Caco-2 (cell line): ENCODE measurements at places on chromosomes 4 and X. TPM values are rescaled to one million over a fixed set of nuclear protein-coding genes. Genes with fewer than 3 reads are reported as not detected.

DNA sequence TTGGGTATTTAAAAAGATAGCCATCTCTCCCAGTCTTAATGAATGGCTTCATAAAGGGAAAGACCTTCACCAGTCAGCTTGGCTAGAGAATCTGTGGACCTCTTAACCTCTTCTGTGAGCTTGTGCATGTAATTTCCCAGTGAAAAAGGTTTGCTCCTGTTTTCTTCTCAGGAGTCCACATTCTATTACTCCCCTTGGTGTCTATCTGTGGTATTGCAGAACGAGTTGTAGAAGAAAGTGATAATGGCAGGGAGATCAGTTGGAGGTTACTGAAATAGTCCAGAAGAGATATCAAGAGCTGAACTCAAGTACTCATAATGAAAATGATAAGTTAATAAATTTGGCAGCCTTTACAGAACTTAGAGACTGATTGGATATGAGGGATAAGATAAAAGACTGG is 16.5 kb upstream of the VAMP7 start:
- H3K36me3 ChIP-seq = no peaks in the 10 kb centered on the region
- H3K27ac ChIP-seq = no peak overlapping the region
- H3K4me3 ChIP-seq = no peak overlapping the region
- no peak for DNase-seq
- no peaks in the 10 kb centered on the region for H3K4me1 ChIP-seq

GRCh38 chr4:132417220-132417619 is 731.9 kb upstream of the PCDH10 start:
- no peaks in the 10 kb centered on the region for H3K27me3 ChIP-seq
- DNase-seq = no peak
- H3K4me3 ChIP-seq = no peak overlapping the region
- no peak overlapping the region for H3K27ac ChIP-seq

- H3K27ac ChIP-seq = no peak overlapping the region
- H3K4me1 ChIP-seq = no peaks in the 10 kb centered on the region
- DNase-seq = no peak
Observed at GRCh38 chr4:54439831-54440243, 210.7 kb downstream of the PDGFRA start.

DNA sequence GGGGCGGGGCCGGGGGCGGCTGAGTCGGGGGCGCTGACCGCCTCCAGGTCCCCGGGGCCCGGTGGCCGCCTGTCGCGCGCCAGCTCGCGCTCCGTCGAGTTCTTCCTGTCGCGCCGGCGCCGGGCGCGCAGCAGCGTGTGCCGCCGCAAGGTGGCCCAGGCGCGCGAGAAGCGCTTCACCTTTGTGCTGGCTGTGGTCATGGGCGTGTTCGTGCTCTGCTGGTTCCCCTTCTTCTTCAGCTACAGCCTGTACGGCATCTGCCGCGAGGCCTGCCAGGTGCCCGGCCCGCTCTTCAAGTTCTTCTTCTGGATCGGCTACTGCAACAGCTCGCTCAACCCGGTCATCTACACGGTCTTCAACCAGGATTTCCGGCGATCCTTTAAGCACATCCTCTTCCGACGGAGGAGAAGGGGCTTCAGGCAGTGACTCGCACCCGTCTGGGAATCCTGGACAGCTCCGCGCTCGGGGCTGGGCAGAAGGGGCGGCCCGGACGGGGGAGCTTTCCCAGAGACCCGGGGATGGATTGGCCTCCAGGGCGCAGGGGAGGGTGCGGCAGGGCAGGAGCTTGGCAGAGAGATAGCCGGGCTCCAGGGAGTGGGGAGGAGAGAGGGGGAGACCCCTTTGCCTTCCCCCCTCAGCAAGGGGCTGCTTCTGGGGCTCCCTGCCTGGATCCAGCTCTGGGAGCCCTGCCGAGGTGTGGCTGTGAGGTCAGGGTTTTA is 1.5 kb downstream of the ADRA2C start:
- no peaks in the 10 kb centered on the region for H3K27me3 ChIP-seq
- H3K36me3 ChIP-seq = no peaks in the 10 kb centered on the region
- H3K27ac ChIP-seq = no peak overlapping the region
- no peak overlapping the region for H3K4me3 ChIP-seq
- peak; percentile 65 for DNase-seq
- peaks cover 5% of the 10 kb centered on the region; the same call in 1 of the 2 replicates for H3K4me1 ChIP-seq

- no peaks in the 10 kb centered on the region for H3K36me3 ChIP-seq
- H3K27ac ChIP-seq = no peak overlapping the region
- DNase-seq = no peak
- no peaks in the 10 kb centered on the region for H3K4me1 ChIP-seq
- no peaks in the 10 kb centered on the region for H3K27me3 ChIP-seq
Observed at GRCh38 chr4:19368800-19369199, 882.9 kb upstream of the SLIT2 start.

DNA sequence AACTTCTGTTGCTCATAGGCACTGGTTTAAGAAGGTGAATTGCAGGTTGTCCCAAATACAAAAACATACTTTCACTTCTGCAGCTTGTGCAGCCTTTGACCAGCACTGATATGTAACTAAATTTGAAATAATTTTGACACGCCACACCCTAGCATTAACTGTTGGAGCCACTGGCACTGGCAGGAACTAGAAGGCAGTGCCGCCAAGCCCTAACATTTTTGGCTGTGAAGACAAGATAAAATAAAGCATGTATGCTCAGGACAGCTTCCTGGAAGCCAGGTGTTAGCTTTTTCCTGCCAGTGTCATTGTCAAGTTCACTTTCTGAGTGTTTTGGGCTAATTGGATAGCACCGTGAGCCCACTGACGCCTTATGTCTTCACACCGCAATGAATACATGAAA is 65.3 kb upstream of the FBXW7 start:
- no peak overlapping the region for H3K4me3 ChIP-seq
- H3K36me3 ChIP-seq = no peaks in the 10 kb centered on the region
- no peak for DNase-seq
- no peak overlapping the region for H3K27ac ChIP-seq
- no peaks in the 10 kb centered on the region for H3K4me1 ChIP-seq
- no peaks in the 10 kb centered on the region for H3K27me3 ChIP-seq

DNA sequence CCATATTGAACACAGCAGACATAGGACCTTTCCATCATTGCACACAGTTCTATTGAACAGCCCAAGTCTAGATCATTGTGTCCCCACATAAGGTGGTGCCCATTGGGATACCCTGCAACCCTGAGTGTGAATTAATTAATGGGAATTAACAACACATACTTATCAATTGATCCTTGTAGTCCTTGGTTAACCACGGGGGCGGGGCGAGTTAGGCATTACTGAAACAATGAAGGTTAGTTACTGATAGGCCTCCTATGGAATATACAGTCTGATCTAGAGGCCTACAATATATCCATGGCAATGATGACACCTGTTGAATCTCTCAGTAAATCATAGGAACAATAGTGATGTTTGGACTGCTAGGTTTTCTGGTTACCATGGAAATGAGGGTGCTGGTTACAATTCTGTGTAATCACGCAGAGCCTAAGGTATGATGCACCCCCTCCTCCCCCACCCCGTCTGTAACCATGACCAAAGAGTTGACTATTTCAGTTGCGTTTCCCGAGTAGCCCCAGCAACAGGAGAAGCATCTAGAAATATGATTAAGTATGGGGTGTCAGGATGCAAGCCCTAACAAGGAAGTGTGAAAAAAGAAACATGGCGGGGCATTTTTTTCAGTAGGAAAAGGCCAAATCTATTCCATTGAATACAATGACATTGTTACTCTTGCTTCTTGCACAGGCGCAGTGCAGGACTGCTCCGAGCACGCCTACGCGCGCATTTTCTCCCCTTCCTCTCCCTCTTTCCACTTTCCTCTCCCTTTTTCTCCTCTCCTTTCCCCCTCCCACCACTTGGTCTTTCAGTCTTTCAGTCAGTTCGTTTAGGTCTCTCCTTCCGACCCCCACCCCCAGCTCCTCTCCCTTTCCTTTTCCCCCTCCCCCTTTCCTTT is 677 bp upstream of the NONO start:
- H3K27ac ChIP-seq = peak overlapping the region; percentile 100
- DNase-seq = peak; percentile 20
- H3K27me3 ChIP-seq = no peaks in the 10 kb centered on the region
- peak overlapping the region; percentile 36 for H3K4me3 ChIP-seq
- H3K36me3 ChIP-seq = no peaks in the 10 kb centered on the region
- H3K4me1 ChIP-seq = 0 out of 2 replicates have a peak, but pooled peaks cover 8% of the 10 kb centered on the region

GRCh38 chr4:88522702-88523324 is 763 bp downstream of the PYURF start:
- peaks cover 7% of the 10 kb centered on the region; the same call in 1 of the 2 replicates for H3K4me1 ChIP-seq
- peak overlapping the region; percentile 91 for H3K27ac ChIP-seq
- no peaks in the 10 kb centered on the region for H3K36me3 ChIP-seq
- no peaks in the 10 kb centered on the region for H3K27me3 ChIP-seq
- no peak for DNase-seq
- peak overlapping the region; percentile 56 for H3K4me3 ChIP-seq

DNA sequence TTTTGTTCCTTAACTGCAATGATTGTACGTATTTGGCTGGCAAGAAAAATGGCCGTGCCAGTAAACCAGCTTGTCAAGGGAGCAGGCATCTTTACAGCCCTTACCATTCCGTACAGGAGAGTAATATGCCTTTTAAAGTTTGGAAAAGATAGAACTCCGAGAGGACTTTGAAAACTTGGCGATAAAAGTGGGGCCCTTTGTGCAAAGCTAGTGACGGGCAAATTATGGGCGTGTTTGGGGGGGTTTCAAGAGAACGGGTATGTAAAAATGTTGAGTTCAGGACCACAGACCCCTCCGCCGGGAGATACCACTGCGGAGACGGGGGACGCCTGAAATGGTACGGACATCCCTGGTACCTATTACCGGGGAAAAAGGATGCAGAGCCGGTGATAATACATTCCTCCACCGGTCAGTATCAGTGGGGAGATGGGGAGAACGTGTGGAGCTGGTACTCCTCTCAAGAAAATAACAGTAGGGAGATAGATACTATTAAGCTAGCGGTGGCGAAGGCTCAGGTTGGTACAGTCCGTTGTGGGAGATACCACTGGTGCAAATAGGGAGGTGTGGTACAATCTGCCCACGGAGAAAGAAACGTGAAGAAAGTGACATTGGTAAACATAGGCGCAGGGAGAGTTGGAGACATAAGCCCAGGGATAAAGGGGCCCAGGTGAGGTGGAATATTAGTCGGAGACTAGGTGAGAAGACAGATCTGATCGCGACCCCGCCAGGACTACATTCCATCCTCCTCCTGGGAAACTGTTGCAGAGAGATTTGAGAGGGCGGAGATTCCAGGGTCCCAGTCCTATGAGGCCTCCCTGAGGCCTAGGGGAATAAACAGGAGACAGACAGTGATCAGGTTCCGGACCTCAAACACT is 14.5 kb downstream of the SPACA5 start:
- no peaks in the 10 kb centered on the region for H3K4me1 ChIP-seq
- no peaks in the 10 kb centered on the region for H3K36me3 ChIP-seq
- peak overlapping the region; percentile 98 for H3K27ac ChIP-seq
- peak; percentile 81 for DNase-seq
- H3K27me3 ChIP-seq = no peaks in the 10 kb centered on the region
- H3K4me3 ChIP-seq = peak overlapping the region; percentile 63

Gene ODAPH
- total RNA-seq = not detected in 2 replicates

Gene CXXC4
- 2.9 and 3.1 TPM in 2 replicates for total RNA-seq

Gene SULT1E1
- total RNA-seq = 0.43 and 0.86 TPM in 2 replicates

Gene CTPS2
- total RNA-seq = 20.7 and 22.3 TPM in 2 replicates
